ENCODE measurements at places on chromosomes 6 and 20.
A peak's percentile ranks its signal among the peaks of the same experiment; 100 is the strongest.

DNA sequence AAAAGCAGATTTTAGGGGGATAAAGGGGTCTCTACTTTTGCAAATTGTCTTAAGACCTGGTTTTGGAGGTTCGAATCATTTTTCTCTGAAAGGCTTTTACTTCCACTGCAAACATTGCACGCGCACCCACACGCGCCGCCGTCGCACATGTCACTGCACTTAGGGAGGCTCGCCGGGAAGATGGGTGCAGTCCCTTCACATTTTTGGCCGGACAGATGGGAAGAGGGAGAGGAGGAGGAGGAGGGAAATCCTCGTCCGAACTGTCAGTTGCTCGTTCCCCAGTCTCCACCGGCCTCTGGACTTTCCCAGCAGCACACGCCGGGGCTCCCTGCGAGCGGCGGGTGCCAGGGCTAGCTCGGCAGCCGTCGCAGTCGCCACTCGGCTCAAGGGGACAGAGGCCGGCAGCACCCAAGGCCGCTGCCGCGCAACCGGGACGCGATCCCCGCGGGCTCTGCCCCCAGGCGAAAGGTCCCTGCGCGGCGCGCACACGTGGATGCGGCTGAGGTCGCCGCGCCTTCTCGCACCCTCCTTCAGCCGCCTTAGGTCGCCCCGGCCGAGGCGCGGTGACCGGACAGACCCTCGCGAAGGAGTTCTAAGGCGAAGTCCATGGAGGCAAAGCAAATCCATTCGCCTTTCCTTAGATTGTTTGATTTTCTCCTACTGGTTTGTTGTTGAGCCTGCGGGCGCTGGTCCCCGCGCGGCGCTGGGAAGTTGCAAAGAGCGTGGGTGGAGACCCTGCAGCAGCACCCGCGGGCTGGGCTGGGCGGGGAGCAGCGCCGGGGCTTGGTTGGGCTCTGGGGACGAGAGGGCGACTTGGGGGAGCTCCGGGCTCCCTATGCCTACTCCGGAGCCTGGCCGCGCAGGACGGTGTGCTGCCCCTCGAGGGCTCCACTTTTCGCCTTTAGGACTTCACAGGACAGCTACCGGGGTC, 1.2 kb downstream of the MYB start:
- DNase-seq = no peak

DNA sequence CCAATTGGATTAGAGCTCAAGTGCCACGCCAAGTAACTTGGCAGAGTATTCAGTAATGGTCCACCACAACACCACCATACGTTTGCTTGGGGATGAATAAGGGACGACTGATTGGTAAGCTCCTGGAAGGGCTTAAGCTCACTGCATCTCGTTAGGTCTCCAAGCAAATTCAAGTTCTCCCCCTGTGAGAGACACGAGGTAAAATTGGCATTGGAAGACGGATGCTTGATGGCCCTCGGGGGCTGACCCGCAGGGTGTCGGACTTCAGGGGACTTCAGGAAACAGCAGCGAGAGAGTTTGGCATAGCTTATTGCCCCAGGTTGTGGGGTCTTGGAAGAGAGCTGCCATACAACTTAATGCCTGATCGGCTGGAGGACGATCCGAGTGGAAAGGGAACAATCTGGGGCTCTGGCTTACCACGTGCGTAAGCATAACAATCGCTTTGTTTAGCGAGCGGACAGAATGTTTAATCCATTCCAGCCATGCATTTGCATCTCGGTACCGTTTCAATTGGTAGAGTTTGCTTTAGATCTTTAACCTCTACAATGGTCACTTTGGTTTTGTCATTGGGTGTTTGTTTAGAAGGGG, 4.8 kb upstream of the ZNFX1 start:
- DNase-seq = no peak

DNA sequence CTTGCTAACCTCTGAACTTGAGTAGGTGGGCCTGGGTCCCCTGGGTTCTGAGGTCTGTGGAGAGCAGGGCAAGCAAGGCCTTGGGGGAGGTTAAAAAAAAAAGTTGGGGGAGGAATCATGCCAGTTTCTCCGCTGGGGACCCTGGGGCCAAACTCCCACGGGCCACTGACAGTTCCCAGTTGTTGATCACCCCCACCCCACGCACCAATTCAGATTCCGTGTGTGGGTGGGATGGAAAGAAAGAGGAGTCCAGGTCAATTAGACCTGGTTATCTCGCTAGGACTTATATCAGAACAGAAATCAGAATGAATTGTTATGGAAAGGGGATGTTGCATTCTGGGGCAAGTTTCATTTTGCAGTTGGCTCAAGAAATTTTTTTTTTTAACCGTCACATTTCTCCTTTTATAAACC, 46.7 kb upstream of the SUPT3H start:
- DNase-seq = no peak

GRCh38 chr20:15654208-15654649, 919.0 kb downstream of the KIF16B start:
- DNase-seq = peak; percentile 18

DNA sequence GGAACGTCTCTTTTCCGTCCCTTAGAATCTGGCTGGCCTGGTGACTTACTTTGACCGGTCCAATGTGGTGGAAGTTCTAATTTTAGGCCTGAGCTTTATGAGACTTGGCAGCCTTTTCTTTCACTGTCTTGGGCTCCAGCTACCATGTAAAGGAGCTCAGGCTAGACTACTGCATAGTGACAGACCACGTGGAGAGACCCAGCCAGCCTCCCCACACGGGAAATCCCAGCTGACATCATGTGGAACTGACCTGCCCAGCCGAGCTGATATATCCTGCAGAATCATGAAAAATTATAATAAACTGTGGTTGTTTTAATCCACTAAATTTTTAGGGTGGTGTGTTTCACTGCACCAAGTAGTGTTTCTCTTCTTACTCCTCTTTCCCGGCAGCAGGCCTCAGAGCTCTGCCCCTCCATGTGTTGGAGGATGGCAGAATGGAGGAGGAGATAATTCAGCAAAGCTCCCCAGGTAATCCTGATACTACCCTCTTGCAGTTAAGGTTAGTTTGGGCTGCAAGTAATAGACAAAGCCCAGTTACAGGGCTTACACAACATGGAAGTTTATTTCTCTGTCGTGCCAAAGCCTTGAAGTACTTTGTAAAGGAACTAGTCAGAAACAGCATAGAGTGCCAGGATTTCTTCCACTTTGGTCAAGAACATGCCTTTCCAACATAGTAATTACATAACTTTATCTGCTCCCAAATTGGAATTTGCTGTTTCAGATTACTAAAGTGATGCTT, 87.5 kb downstream of the SH3BGRL2 start:
- no peak for DNase-seq

GRCh38 chr20:10504994-10505730, 70.1 kb downstream of the SLX4IP start:
- DNase-seq = no peak

GRCh38 chr6:69926745-69927144, 60.4 kb downstream of the COL19A1 start:
- DNase-seq = no peak

DNA sequence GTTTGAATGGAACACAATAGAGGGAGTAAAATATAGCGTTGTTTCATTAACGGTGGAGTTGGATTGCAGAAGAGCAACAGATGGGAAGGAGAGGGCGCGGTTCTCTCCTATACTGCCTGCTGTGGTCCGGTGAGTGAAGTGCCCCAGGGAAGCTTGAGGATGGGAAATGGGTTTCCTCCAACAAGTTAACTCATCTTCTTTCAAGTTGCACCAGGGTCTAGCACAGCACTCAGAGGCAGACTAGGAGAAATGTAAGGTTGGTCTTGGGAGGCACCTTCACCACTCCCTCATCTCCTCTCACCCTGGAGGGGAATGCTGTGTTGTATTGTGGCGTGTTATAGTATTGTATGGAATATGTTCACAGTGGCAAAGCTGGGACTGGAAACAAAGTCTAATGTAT, 96.9 kb upstream of the SLC24A3 start:
- DNase-seq = no peak

GRCh38 chr6:31172973-31173384, 2.5 kb upstream of the POU5F1 start:
- DNase-seq = no peak

DNA sequence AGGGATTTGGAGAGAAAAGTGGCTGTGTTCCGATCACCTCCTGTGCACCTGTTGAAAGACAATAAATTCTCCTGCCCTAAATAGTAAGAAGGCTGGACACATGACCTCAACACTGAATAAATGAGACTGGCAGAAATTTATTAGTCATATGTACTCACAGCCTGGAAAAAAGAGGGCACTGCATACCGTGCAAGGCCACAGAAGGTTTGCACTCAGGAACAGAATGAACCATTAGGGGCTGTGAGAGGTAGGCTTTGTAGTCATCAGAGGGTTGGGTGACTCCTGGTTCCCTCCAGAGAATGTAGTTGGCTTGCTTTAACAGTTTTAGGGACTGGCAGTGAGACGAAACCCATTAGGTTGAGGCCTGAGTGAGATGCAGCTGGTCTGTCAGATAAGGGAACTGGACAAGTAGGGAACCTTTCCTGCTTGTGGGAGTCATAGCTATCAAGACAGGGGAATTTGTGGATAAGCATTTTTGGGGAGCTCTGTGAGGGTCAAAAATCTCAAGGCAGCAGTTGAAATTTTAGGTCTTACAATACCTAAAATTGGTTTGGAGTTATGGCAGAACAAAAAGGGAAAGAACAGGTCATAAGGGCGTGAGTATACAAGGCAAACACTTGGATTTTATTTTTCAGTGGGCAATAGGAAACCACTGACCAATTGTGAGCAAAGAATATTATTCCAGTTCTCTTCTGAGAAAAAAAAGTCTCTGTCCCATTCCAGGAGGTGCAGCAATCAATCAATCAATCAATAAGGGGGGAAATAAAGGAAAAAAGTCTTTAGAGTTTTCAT, 67.9 kb upstream of the BTN3A2 start:
- DNase-seq = no peak

- DNase-seq = peak; percentile 76
Observed at GRCh38 chr6:34246563-34247391, 2.0 kb downstream of the SMIM29 start.

DNA sequence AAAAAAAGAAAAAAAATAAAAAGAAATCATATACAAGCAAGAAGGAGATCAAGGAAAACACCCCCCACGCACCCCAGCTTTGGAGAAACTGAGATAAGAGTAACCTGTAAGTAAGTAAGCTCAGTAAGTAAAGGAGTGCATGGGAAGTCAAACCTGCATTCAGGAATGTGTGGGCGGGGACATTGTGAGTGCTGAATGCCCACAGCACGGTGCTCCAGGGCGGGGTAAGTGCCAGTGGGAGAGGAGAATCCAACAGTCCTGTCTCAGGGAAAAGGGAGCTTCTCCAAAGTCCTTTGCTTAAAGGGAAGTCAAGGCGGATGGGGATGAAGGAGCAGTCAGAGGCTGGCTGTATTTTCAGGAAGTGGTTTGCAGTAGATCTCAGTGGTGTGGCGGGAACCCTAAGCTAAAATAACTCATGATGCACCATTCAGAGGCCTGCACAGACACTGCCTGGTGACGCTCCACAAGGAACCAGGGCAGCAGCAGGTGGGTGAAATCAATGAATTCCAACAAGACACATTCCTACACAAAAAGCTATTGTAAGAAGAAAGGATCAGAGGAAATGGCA, 368.0 kb downstream of the QKI start:
- no peak for DNase-seq

- no peak for DNase-seq
Observed at GRCh38 chr20:38249536-38250310, 10.8 kb downstream of the KIAA1755 start.

DNA sequence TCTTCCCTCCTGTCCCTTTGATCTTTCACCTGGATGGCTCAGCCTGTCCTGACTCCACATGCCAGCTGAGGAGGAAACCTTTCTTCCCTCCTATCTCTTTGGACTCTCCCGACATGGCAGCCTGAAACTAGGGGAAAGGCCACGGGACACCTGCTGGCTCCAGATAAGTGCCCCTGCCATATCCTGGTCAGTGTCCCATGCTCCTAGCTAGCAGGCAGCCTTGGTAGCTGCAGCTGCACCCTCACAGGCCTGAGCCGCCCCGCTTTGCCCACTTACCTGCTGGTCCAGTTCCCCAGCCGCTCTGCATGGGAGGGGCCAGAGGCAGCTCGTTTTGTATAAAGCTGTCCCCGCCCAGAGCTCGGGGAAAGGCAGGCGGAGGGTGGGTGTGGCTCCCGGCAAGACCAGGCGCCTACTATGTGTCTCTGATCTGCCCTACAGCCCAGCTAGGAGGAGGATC, 7.4 kb upstream of the SLC52A3 start:
- DNase-seq = no peak

GRCh38 chr6:144651234-144651633, 366.1 kb downstream of the UTRN start:
- no peak for DNase-seq

Measured in SW 1271 (cell line).